ENCODE measurements at places on chromosomes 6 and 20. TPM values are rescaled to one million over a fixed set of nuclear protein-coding genes. Genes with fewer than 3 reads are reported as not detected.

DNA sequence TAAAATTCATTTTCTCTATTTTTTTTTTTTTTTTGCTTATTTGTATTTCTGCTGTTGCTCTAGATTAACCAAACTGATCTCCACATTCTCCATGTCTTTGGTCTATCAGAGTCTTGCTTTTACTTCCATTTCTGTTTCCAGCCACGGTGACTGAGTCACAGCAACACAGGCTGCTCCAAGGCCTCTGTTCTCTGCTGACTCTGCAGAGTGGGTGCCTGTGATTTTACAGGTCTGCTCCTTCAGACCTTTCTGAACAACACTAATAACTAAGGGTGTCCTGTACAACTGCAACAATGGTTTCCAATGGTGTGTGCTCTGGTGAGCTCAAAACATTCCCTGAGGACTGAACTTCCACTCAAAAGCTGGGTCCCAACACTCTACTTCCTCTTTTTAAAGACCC lies 102.3 kb upstream of the BMP2 start:
- no peak for DNase-seq

DNA sequence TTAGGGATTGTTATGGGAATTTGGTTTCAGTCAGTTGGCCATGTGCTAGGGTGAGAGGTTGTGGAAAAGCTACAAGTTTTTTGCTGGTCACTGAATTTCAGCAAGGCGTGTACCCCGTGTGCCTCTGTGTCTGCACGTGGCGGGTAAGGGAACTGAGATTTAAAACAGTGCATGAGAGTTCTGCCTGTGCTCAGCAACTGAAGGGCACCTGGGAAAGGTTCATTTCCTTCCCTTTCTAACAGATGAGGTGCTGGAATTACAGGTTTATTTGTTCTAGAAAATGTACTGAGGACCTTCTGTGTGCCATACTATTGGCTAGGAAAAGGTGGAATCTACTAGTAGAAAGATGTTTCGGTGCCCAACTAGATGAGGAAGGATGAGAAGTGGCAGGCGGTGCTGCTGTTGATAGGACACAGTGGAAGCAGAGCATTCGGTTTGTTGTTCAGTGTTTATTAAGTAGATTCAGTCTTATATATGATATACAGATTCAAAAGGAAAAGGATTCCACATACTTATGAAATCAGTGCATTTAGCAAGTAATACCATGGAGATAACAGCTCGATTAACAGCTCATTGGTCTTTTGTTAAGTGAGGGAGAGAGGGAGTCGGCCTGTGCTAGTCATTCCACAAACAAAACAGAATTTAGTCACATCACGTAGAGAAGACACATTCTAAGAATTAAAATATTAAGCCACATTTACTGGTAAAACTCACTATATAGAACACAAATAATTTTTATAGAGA lies 84.7 kb downstream of the ASXL1 start:
- DNase-seq, result no peak

DNA sequence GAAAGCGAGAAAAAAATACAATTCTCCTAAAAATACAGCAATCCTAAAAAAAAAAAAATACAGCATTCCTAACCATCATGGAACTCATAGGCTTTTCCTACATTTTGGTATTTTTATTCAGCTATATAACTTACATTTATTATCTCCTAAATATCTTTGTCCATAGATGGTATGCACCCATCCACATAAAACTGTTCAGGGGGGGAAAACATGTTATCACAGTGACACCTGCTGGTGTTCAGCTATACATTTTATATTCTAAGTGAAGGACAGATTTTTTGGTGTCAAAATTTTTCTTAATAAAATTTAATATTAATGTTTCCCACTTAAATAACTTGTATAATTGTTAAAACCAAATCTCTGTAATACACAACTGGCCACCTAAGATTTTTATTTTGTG lies 58.0 kb downstream of the BLOC1S5 start:
- no peak for DNase-seq

- no peak for DNase-seq
Measured at GRCh38 chr6:33875141-33875581, 71.4 kb upstream of the MLN start.

DNA sequence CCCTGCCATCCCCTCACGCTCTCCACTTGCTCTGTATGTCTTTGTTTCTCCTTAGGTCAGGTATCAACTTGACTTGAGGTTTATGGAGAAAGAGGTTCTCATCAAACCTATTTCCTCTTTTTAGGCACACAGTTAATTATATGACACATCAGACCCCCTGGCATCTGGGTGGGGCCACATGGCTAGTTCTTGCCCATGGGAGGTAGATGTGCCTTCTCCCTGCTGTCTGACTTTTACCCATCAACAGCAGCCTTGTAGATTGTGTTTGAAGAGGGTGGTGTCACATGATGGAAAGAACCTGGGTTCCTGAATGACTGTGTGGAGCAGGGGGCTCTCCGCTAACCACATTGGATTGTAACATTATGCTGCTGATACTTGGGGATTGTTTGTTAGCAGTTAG lies 7.2 kb upstream of the UQCC2 start:
- no peak for DNase-seq

DNA sequence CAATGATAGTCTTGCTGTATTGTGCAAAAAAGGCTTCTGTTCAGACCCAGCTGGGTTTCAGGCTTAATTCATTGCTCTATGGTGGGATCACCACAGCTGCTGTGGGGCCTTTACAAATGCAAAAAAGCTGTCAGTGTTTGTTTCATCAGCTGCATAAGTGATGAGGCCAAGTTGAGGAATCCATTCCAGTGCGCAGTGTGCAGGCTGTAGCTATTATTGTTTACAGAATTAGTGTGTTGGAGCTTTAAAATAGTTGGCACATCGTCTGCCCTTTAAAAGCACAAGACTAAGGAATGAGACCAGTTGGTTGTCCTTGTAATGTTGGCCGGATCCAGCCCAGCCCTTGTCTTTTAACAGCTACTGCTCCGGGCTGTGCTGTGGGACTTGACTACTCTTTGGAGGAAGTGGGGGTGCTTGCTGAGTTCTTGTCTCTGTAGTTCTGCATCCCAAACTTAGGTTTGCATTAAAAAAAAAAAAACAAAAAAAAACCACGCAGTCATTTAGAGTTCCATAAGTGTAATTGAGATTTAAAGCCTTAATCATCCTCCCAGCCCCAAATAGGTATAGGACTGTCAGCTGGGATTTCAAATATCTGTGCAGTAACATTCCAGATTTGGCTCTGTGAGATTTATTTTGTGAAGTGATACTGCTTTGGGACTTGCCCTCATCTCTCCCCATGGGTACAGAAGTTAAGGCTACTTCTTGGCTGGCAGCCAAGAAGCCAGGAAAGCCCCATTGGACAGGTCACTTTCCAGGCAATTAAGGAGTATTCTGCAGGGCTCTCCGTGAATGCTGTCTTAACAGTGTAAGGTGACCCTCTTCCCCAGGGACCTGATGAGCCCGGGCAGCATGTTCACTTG lies 19.3 kb downstream of the JARID2 start:
- no peak for DNase-seq

- no peak for DNase-seq
Measured at GRCh38 chr20:7744411-7744810, 195.8 kb downstream of the HAO1 start.

- DNase-seq, result no peak
Measured at GRCh38 chr6:149114167-149114566, 203.3 kb upstream of the TAB2 start.

- no peak for DNase-seq
Measured at GRCh38 chr6:6915219-6915618, 192.5 kb upstream of the RREB1 start.

ARHGAP40 gene
- polyA plus RNA-seq, result 1.2 TPM

PDSS2 gene
- polyA plus RNA-seq, result 18.4 TPM

SLC16A10 gene
- polyA plus RNA-seq, result 34.1 TPM

PREX1 gene
- 11.7 TPM for polyA plus RNA-seq

RRAGD gene
- polyA plus RNA-seq, result 34.7 TPM
